Fibroblast of skin of back (primary cell): ENCODE measurements at places on chromosomes 6 and 20.
A peak's percentile ranks its signal among the peaks of the same experiment; 100 is the strongest.

DNA sequence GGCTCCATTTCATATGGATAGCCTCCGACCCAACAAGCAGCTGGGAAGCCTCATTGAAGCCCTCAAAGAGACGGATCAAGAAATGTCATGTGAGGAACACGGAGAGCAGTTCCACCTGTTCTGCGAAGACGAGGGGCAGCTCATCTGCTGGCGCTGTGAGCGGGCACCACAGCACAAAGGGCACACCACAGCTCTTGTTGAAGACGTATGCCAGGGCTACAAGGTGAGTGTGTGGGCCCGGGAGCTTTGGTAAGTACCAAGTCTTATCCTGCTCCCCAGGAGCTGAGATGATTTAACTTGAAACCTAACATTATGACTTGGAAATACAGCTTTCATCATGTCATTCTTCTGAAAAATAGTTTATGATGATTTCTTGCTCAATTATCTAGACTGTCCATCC, 4.1 kb downstream of the TRIM38 start:
- no peak for DNase-seq

DNA sequence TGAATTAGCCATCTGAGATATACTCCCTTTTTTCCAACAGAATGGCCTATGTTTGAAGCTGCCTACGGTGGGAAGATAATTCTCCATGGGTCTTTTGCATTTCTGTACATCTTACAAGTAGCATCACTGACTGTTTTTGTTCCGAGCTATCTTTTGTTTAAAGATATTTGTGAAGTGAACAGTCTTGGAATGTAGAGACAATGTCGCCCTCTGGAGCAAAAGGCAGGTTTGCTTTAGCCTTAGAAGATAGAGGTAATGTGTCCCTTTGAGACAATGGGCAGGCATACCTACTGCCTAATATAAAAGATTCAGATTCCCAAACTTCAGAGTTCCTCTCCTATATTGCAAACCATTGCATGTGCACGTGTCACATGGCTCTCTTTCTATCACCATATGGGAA, 347.8 kb upstream of the CNR1 start:
- DNase-seq = no peak

GRCh38 chr20:31516651-31517050, 2.4 kb downstream of the HM13 start:
- no peak for DNase-seq

GRCh38 chr20:47576516-47577033, 74.9 kb downstream of the NCOA3 start:
- DNase-seq = peak; percentile 86

GRCh38 chr6:31558631-31559500, 11.5 kb downstream of the NFKBIL1 start:
- no peak for DNase-seq

DNA sequence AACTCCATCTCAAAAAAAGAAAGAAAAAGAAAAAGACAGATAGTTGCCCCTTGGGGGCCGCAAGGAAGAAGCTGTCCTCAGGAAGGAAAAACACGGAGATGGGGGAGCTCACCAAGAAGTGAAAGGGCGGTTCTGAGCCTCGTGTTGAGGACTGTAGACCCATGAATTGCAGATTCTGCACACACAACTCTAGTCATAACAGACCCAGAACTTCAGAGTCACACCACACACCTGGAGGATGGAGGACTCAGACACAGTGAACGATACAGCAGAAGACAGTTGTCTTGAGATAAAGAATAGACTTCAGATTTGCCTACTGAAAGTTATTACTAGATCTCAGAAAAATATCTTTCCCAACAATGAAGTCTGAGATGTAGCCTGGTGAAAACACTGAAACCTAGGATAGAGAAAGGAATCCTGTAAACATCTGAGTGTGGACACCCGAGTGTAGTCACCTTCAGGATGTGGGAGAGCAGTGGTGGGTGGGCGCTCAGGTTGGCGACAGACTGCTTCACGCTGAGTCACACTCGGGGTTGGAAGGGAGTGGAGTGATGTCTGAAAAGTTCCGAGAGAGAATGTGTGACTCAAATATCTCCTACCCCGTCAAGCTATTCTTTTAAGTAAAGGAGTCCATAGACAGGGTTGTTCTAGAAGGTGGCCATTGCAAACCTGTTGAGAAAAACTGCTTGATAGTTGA, 88.1 kb downstream of the MAP3K4 start:
- peak; percentile 74 for DNase-seq

- DNase-seq = no peak
Observed at GRCh38 chr20:55094353-55094861, 619.0 kb downstream of the DOK5 start.

GRCh38 chr20:57664476-57664875, 44.2 kb upstream of the ZBP1 start:
- no peak for DNase-seq

GRCh38 chr6:16663901-16664300, 97.4 kb downstream of the ATXN1 start:
- no peak for DNase-seq

- DNase-seq = no peak
Observed at GRCh38 chr20:38120625-38120988, 44.5 kb downstream of the TGM2 start.

GRCh38 chr6:91088515-91088914, 501.6 kb upstream of the MAP3K7 start:
- DNase-seq = no peak

GRCh38 chr6:39804466-39805065, 12.4 kb downstream of the DAAM2 start:
- DNase-seq = peak; percentile 78

- DNase-seq = no peak
Observed at GRCh38 chr6:12241493-12242175, 48.5 kb upstream of the EDN1 start.

DNA sequence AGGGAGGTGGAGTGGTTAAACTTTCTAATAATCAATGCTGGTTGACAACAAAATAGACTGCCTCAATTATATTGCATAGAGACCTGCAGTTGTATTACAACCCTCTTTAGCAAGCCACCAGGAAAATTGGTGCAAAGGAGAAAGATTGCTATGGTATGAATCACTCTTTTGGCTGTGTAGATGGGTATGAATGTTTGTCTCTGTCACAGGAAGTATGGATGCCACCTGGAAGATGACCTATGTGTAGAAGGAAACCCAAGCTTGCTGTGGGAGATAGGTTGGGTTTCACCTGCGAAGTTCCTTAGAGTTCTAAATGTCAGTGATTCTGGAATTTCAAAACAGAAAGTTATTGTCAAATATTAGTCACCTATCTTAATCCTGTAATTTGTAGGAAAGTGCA, 134.6 kb downstream of the SOBP start:
- peak; percentile 15 for DNase-seq

DNA sequence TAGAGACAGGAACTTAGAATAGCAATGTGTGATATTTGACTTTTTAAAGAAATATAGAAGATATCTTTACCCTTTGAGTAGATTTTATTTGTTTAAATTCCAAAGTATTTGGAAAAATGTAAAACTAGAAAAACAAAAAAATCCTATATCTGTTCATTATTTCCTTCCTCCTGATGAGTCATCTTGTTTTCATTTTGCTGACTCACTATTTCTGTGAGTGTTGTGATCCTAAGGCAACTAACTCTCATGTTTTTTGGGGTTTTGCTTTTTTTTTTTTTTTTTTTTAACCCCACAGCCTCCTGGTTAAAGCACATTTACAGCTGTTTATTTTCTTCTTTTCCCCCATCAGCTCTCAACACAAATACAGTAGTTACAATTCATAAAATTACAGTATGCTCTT, 37.8 kb upstream of the THEMIS start:
- DNase-seq = peak; percentile 84

GRCh38 chr6:5287966-5288297, 26.6 kb downstream of the FARS2 start:
- no peak for DNase-seq

DNA sequence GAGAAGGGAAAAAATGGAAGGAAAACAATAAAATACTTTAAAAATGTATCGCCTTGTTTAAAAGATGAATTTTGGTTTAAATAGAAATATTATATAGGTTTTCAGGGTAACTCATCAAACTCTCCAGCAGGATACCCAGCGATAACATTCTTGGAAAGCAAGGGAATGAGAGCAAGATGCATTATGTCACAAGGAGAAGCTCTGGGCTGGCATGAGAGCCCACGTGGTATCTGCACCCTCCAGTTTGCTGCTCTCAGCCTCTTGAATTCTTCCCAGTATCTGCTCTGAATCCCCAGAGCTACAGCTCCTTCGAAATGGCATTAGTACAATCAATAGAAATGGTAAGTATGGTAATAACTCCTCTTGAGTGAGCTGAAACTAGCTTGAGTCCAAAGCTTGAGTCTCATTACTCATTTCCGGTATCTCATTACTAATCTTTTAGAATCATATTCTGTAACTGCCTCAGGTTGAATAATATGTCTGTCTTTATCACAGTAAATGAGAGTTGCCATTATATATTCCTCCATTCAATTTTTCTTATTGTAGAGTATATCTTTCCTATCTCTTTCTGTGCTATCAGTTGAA, 4.9 kb upstream of the TMEM242 start:
- DNase-seq = no peak

GRCh38 chr20:62238569-62239277, 402 bp downstream of the OSBPL2 start:
- no peak for DNase-seq

GRCh38 chr6:22774129-22774528, 204.8 kb downstream of the HDGFL1 start:
- DNase-seq = no peak

DNA sequence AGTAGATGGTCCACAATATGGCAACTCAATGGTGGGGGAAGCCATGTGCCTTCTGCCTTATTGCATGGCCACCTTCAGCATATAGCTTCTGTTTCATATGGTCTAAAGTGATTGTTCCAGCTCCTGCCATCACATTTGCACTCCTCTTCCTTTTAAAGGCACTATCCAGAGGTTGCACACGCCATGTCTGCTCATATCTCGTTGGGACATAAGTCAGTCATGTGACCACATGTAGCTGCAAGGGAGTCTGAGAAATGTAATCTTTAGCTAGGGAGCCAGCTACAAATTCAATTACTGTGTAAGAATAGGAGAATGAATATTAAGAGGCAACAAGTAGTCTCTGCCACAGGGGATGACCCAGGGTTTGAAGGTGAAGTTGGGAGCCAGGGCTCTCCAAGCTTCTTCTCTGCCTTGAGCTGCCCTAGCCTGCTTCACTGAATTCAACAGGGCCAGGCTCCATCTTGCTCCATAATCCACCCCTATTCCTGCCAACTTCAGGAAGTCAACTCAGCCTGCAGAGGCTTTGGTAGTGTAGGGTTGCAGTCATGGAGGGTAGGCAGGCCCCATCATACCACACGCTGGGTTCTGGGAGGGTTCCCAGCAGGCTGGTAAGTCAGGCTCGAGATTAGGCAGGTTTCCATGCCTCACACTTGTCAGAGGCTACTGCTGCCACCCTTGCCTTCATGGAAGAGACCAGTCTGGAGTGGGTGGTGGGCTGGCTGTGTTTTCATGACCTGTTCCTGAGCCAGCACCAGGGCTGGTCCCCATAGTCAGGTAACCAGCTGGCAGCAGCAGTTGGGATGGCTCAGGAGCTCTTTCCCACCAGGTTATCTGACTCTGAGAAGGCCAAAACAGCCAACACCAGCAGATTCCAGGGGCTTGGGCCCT, 56.7 kb upstream of the SAYSD1 start:
- DNase-seq = no peak

DNA sequence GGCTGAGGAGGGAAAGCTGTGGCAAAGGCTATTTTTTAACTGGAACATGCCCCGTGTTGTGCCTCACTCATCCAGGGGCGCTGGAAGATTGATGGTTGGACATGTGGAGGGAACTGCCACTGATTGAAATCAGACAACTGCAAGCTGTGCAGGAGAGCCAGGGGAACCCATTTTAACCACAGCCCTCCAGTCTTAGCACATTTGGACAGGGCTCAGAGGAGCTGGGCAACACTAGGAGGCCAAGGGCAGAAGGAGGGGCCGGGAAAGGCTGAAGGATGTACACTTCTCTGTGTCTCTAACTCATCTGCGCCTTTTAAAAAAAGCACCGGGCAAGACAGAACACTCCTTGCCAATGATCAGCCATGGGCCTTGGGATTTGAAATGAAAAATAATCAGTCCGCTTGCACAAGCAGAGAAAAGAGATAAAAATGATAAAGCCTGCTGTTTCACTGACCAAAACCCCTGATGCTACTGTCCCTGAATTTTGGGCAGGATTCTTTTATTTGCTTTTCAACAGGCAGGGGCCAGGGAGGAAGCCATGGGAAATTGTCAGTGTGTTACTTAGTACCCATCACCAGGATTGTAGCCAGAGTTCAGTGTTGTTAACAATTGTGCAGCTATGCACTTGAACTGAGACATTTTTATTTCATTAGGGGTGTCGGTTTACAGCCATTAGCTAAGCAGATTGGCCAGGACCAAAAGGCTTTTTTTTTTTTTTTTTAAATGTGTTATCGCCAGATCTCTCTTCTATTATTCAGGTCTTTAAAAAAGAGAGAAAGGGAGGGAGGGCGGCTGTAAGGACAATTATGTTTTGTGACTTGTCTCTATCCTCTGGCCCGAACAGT, 109.3 kb upstream of the EYA4 start:
- no peak for DNase-seq

- peak; percentile 38 for DNase-seq
Observed at GRCh38 chr6:79635232-79635543, 4.1 kb downstream of the SH3BGRL2 start.

GRCh38 chr6:42347456-42347855, 104.3 kb downstream of the TRERF1 start:
- no peak for DNase-seq

DNA sequence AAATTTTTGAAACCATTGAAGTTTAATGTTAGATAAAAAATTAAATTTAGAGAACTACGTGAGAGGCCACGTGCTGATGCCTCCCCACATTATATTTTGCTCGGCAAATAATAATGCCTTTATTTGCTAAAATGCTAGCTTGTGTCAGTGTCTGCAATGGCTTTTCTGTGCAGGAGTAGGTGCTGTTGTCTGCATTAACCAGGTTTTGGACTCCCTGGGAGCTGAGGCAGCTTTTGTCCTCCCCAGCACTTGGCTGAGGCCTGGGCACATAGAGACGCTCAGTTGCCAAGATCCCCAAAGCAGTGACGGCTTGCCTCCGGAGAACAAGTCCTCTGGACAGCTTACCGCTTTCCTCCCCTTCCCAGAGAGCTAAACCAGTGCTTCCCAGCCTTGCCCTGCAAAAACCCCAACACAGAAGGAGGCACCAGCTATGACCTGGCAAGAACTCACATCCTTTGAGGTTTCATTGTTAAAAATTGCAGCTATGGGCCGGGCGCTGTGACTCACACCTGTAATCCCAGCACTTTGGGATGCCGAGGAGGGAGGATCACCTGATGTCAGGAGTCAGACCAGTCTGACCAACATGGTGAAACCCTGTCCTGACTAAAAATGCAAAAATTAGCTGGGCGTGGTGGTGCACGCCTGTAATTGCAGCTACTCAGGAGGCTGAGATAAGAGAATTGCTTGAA, 59.9 kb downstream of the KAT14 start:
- DNase-seq = no peak

GRCh38 chr20:1775117-1775516, 117.5 kb upstream of the SIRPG start:
- peak; percentile 45 for DNase-seq

DNA sequence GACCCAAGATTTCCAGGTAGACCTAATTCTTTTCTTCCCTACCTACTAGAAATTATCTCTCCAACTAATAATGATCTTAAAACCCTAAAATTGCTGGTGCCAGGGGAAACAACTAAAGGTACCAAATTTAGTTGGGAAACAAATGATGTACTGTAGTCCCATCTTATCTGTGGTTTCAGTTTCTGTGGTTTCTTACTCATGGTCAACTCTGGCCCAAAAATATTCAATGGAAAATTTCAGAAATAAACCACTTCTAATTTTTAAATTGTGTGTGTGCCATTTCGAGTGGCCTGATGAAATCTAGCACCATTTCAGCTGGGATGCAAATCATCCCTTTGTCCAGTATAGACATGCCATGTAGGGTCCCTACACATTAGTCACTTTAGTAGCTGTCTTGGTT, 475.2 kb upstream of the EPHA7 start:
- no peak for DNase-seq
